ENCODE measurements at places on chromosomes 16 and 17. TPM values are rescaled to one million over a fixed set of nuclear protein-coding genes. Genes with fewer than 3 reads are reported as not detected.
A peak's percentile ranks its signal among the peaks of the same experiment; 100 is the strongest.

- DNase-seq, result peak; percentile 85
These were observed 12.7 kb downstream of the MRM3 start for GRCh38 chr17:794876-795275.

- no peak for DNase-seq
These were observed 11.3 kb downstream of the KANSL1 start for GRCh38 chr17:46181940-46182339.

DNA sequence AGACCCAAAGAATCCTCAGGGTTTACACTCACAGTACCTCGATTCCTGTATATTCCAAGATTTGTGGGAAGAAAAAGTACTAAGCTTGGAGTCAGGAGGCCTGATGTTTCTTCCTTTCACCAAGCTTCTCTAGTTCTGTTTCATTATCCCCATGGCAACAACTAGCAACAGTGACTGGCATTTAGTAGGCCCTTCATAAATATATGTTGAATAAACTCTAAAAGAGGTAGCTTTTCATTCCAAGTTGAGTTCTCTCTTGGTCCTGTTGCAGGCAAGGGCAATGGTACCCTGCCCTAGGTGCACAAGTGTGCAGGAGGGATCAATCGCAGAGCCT lies 527 bp upstream of the UBE2Z start:
- DNase-seq, result no peak

DNA sequence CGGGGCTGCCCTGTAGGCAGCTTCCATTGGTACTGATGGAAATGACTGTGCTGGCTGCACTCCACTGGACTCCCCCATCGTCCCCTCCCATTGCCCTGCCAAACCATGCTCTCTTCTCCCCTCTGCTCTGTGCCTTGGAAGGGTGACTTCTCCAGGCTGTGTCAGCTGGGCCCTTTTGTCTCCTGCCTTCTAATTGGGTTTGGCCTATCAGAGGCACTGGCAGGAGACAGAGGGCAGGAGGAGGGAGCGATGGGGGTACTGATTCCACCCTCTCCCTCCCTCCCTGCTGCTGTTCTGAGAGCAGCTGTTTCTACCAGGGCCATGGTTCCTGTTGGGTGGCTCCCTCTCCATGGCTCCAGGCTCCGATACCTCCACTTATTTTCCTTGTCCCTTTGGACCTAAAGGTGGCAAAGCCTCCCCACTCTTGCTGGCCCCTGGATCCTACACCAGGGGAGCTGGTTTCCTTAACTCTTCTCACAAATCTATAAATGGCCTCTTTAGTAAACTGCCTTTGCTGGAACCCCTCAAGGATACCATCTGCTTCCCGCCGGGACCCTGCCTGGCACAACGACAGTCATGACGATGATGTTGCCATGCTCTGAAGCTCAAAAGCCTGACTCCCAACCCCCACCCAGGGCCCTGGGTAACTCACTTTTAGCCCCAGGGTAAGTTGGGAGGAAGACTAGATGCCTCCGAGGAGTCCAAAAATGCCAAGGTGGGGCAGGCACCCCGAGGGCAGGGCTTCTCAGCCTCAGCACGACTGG lies 123.8 kb upstream of the RPL38 start:
- DNase-seq, result no peak

DNA sequence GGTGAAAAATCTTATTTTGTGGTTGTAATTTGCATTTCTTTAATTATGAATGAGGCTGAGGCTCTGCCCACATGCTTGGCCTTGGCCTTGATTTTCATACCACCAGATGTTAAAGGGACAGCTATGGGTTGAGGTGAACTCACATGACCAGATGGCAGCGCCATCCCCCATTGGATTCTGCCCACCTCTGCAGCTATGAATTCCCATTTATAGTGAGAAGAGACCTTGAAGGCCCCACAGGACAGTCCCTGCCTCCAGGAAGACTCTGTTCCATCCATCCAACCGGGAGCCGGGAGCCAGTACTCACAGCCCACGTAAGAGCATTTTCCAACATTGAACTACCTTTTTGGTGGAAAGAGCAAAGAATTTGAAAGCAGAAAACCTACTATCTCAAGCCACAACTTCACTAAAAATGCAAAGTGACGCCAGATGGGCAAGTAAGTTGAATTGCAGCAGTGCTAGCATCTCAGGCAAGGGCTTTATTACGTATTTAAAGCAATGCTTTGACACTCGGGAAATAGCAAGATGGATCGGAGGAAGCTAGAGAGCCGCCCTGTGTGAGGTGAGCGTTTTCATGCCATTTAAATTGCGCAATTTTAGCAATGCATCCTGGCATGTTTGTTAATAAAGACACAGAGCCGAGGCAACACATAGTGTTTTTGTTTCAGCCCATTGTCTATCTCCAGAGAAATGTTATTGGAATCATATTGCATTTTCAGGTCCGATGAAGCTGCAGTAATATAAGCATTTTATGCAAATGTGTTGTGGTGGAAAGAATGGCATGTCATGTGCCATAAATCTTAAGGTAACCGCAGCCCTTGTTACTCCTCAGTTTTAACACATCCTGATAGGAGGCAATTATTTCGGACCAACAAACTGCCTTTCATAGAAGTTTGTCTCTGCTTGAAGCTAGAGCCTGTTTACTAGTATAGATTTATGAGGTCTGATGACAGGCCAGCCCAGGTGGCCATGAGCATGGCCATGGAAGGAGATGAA lies 273.4 kb upstream of the TNRC6C start:
- DNase-seq, result no peak

GRCh38 chr17:74763565-74764387 lies 12.4 kb downstream of the NAT9 start:
- DNase-seq, result no peak

DNA sequence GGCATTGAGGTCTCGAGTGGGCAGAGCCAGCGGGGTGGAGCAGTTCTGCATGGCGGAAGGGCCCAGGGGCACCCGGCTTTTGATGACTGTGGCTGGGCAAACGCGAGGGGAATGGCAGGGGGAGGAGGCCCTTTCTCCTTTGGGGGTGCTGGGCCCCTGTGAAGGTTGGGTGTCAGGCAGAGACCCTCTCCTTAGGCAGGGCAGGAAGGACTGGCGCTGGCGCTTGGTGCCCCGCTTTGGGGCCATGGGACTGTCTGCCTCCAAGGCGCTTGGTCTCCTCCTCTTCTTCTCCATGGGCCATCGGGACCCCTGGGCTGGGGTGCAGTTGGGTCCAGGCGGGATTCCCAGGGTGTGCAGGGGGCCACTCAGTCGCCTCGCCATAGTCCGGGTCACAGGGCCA lies 12.8 kb upstream of the GFAP start:
- no peak for DNase-seq

DNA sequence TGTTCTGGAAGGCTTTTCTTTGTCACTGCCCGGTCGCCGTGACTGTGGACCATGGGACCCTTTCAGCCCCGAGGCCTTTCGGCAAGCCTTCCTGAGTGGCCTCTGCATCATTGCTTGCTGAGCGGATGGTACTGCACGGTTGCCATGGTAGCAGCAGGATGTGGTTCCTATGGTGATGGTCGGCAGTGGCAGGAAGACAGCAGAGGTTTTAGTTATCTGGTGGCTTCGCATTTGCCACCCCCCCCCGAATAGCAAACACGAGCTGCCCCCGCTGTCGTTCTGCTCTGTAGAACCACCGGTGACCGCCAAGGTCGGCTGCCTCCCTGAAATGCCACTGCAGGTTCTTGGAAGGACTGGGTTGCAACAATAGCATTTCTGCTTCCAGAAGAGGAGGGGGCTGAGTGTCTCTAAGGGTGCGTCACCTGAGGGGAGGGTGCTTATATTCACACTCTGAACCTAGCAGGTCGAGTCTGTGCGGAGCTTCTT lies 76.6 kb downstream of the CMIP start:
- DNase-seq, result no peak

DNA sequence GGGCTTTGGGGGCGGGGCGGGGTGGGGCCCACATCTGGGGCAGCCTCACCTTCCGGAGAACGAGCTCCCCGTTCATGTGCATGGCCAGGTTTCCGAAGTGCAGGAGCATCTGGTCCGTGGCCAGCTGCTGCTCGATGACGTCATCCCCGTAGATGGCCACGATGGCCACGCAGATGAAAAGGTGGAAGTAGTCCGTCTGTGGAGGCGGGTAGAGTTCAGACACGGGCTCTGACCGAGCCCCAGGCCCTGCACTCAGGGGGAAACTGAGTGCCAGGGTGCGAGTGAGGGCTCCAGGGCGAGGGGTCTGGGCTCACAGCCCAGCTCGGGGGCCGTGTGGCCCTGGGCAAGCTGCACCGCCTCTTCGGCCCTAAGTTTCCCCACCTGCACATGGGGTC lies 93.7 kb downstream of the TBC1D16 start:
- no peak for DNase-seq

DNA sequence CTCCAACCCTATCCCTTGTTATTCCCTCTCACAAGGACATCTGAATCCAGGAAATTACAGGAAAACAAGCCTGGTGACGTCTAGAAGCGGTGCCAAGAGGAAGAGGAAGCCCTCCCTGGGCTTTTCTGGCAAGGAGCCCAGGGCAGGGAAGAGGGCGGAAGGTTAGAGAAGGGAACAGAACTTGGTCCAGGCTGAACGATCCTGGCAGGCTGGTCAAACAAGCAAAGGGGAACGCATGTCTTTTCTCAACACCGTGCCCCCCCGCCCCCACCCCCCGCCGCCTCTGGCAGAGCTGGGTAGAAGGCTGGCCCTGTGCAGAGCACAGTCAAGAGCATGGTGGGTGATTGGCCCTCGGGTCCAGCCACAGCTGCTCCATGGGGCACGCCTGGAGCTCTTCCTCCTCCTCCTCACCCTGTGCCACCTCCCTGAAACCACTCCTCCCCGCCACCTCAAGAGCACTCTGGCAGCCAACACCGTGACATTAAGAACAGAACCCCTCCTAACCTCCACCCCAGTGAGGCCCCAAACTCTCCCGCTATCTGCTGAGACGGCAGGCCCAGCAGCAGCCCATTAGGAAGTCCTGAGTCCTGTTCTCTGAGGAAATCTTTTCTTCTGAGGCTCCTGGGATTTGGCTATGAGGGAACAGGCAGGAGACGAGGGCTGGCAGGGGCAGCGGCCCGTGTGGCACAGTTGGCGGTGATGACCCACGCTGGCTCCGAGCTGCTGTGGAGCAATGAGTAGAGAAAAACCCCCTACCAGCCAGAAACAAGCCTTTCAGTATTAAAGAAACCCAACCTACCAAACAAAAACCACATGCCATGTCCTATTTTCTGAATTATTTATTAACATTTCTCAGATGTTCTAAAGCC lies 7.3 kb downstream of the C16orf86 start:
- no peak for DNase-seq

DNA sequence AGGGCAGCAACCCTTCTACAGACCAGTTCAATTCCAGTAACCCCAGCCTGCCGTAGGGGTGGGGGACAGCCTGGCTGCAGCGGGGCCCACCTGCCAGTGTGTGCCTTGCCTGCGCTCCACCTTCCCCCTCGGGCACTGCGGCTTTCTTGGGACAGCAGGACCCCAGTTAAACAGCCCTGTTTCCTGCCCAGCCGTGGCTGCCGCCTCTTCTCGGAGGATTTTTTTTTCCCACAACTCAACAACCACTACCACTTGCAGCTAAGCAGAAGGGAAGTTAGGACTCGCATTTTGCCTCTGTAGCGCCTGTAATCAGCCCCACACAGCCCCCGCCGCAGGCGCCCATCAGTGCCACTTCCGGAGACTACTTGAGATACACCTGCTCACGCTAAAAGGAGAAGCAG lies 76.1 kb downstream of the RAI1 start:
- DNase-seq, result no peak

GRCh38 chr16:46918905-46919792 lies 35.0 kb downstream of the GPT2 start:
- no peak for DNase-seq

DNA sequence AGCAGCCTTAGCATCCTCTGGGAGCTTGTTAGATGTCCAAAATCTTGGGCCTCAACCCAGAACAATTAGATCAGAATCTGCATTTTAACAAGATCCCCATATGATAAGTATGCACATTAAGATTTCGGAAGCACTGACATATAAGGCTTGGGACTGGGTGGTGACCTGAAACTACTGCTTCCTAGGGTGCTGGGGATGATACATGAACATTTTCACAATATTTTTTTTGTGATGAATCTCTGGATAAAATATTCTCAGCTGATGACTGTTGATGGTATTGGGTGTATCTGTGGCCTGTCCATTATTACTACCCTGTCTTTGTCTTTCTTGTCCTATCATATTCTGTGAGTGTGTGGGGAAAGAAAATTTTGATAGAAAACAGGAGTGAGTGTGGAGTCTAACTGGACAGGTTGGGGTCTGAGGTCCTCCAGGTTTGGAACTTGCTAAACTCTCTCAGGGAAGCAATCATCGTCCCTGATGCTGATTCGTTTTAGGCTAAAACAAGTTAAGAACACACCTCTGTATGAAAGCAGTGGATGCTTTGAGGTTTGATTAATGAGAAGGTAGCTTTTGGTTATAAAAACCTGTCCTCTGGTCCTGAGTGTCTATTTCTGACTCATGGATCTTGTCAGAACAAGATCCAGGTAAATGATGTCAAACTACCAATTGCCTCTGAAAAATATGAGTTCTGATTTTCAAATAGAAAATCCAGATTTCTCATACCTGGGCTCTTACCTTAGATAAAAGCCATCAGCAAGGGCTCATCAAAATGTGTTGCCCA lies 23.2 kb downstream of the KRT23 start:
- no peak for DNase-seq

DNA sequence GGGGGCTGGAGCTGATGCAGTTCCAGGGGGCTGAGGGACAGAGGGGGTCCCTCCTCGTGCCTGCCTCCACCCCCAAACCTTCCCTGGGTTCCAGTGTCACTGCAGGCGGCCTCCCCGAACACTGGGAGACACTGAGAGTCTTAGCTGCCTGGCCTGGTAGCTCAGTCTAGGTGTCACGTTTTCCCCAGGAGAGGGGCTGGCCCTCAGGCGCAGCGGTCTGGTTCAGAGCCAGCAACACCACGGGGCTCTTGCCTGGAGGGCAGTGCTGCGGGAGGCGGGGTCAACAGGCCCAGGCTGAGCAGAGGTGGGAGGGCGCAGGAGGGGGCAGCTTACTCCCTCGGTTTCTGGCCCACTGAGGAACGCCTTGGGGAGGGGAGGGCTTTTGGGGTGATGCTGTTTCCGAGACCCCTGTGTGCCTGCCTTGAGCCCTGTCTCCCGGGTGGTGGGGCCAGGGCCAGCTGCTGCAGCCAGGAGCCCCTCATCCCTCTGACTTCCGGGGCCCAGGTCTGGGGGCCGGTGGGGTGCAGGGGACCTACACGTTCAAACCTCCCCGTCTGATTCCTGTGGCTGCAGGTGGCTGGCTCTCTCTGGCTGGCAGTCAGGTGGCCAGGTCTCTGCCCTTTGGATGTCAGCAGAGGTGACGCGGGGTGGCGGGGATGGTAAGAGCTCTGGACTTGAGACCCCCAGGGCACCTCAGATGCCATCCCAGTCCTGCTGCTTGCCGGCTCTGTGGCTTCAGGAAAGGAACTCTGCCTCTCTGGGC lies 89.3 kb upstream of the GSE1 start:
- no peak for DNase-seq

- no peak for DNase-seq
These were observed 53.5 kb downstream of the STX8 start for GRCh38 chr17:9522074-9522473.

The ST6GALNAC1 gene
- total RNA-seq, result 1.3 TPM

The GUCY2D gene
- 0.15 TPM for total RNA-seq

The FOXJ1 gene
- total RNA-seq, result not detected

The SLC5A2 gene
- total RNA-seq, result 0.98 TPM

The ASPA gene
- total RNA-seq, result 1.6 TPM

The MYCBPAP gene
- 1.3 TPM for total RNA-seq

The TP53TG3 gene
- not detected for total RNA-seq

All from breast epithelium (tissue), 4 donors.